Stimulated activated naive CD8-positive, alpha-beta T cell treated with anti-CD3 and anti-CD28 coated beads, Interleukin-15, Interleukin-2, amounts not matched to agents 100 U/mL and 50 U/mL, for 24 hours (primary cell): ENCODE measurements at places on chromosomes 1 and 21.

DNA sequence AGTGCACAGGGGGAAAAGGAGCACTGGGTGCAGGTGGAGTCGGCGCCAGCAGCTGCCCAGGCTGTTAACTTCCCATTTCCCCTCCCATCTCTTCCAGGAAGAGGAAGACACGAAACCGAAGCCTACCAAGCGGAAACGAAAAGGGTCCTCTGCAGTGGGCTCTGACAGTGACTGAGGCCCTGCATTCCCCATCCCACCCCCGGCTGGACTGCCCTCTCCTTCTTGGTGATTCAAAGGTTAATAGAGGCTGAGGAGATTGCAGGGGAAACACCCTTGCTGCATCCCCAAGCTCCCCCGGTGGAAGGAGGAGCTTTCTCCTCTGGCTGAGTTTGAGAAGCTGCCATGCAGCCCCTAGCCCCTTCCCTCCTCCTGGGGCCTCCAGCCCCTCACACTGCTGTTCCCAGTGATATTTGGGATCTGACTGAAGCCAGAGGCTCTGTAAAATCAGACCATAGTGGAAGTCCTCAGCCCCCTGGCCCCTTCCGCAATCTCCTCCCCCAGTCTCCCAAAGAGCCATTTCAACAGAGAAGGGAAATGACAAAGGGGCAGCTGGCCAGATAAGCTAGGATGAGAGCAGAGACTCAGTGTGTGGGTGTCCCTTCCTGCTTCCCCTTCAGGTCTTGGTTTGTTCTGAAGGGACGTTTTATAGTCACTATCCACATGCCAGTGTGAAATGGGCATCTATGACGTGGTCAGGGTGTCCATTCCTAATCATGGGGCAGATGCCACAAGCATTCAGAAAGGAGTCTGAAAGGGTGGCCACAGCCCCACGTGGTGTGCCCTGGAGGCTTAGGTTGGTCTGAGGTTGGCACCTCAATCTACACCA, 1.9 kb upstream of the SLC27A3 start:
- no peak for DNase-seq

GRCh38 chr1:151815716-151816327, 10.6 kb upstream of the LINGO4 start:
- DNase-seq: no peak

DNA sequence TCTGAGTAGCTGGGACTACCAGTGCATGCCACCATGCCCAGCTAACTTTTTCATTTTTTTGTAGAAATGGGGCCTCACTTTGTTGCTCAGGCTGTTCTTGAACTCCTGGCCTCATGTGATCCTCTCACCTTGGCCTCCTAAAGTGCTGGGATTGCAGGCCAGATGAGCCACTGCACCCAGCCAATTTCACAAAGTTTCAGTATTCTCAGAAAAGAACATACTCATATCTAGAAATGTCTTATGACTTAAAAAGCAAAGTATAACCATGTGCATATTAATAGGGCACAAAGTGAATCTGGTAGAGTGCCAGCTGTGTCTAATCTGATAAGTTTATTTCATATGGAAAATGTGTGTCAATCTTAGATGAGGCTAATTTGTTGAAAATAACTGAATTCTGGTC, 87.5 kb upstream of the CACYBP start:
- DNase-seq: peak; percentile 18

- DNase-seq: no peak
These were observed 33.8 kb downstream of the C21orf91 start for GRCh38 chr21:17785403-17785788.

DNA sequence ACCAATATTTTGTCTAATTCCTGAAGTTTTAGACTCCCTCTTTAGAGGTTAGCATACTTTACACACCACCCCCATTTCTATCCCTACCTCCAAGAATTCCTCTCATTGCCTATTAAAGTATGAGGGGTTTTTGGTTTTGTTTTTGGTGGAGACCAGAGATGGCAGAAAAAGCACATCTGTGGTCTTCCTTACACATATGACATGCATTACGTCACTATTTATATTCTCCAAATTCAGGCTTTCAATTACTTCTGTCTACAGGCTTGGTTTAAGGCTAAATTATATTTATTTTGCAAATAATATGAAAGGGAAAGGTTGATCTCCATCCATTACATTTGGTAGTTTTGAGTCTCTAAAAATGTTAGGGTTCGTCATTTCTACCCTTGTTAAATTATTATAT, 674.6 kb downstream of the LMO4 start:
- DNase-seq: no peak

DNA sequence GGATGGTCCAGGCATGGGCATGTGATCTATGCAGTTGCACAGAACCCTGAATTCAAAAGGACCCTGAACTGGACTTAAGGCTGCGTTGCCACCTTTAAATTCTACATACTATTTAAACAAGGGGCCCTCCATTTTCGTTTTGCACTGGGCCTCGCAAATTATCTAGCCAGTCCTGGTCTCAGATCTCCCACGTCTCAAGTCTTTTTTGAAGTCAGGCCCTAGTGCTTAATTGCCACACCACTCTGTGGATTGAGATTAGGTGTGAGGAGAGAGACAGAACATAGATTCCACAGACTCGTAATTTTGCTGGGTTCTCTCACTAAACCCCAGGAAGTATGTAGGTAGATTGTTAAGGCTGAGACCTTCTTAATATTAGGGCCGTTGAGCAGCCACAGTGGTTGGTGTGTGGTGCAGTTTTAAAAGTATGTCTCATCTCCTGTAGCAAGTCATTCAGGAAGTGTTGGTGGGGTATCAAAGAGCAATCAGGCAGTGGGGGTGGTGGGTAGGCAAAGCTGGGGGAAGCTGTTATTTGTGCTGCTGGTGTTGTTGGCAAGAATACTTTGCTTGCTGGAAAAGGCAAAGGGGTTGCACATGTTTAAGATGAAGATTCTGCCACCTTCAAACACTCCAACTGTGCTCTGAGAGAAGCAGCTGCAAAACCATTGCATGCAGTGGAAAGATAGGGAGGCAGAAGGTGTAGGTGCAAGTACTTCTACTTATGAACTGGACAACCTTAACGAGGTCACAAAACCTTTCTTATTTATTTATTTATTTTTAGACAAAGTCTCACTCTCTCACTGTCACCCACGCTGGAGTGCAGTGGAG, 11.2 kb downstream of the CD84 start:
- DNase-seq: peak; percentile 70

GRCh38 chr1:245067257-245067656, 87.5 kb upstream of the KIF26B start:
- no peak for DNase-seq

DNA sequence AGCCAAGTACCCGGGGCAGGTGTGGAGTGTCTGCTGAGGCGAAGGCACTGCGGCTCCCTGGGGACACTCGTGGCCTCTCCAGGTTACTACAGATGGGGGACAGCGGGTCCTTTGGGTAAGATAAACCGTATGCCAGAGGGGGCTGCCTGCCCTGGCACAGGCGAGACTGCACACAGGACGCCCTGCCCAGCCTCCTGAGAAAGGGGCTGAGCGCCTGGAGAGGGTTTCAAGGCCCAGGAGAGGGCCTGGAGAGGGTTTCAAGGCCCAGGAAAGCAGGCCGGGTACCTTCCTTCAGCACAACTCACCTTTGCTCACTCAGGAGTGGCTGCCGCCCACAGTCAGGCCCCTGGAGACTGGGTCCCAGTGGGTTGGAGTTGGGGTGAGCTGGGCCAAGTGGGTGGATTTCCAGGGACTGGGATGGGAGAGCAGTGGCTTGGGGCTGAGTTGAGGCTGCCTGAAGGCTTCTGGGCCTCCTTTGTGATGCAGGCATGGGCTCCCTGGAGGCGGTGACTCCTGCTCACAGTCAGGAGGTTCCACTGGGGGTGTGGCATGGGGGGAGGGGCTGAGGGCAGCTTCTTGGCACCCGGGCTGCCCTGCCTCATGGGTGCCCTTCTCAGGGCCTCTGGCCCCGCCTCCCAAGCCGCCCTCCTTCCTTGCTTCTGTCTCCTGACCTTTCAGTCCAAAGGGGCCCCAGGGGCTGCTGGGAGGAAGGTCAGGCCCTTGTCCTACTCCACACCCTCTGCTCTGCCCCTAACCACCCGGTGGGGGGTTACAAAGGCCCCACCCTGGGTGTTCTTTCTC, at the start of gene MMEL1:
MMEL1 (minus strand) TSS at position 456 of the 801 bp plus-strand sequence. CDS start 3,532 bp downstream, outside the sequence.
- no peak for DNase-seq

DNA sequence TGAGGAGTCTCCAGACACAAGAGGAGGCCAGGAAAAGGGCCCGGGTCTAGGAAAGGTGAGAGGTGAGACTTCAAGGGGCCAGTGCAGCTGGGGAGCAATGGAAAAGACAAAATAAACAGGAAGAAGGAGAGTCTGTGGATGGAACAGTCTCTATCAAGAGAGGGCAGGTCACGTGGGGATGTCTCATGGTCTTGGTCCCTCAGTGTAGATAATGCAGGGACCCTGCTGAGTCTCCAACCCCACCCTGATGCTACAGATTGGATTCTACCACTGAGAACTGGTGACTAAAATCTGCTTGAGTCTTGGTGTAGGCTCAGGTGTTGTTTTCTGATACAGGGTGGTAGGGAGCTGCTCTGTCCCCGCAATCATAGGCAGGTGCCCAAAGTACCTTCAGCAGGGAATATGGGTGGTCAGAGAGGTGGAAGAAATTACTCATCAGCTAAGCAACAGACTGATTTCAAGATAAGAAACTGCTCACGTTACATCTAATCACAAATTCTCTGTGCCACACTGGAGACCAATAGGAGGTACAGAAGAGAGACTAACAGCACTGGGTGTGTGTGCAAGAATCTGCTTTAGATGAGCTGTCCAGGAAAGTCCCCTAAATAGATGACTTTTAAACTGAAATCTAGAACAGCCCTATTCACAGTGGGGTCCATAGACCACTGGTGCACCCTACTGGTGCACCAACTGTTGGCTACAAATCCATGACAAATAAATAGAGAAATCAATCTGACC, 101.5 kb upstream of the TLR5 start:
- peak; percentile 28 for DNase-seq

- DNase-seq: no peak
These were observed 35.5 kb downstream of the LRRC3 start for GRCh38 chr21:44490816-44491215.

DNA sequence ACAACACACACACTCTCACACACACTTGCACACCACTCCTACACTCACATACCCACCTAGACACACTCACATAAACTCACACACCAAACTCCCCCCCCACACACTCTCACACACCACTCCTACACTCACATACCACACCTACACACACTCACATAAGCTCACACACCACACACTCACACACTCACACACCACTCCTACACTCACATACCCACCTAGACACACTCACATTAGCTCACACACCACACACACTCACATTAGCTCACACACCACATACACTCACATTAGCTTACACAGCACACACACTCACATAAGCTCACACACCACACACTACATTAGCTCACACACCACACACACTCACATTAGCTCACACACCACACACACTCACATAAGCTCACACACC, 33.1 kb downstream of the OPTC start:
- DNase-seq: no peak

- DNase-seq: no peak
These were observed 15.2 kb downstream of the PIP5K1A start for GRCh38 chr1:151213560-151213959.

- DNase-seq: no peak
These were observed 12.7 kb downstream of the TMCO4 start for GRCh38 chr1:19786988-19787423.

DNA sequence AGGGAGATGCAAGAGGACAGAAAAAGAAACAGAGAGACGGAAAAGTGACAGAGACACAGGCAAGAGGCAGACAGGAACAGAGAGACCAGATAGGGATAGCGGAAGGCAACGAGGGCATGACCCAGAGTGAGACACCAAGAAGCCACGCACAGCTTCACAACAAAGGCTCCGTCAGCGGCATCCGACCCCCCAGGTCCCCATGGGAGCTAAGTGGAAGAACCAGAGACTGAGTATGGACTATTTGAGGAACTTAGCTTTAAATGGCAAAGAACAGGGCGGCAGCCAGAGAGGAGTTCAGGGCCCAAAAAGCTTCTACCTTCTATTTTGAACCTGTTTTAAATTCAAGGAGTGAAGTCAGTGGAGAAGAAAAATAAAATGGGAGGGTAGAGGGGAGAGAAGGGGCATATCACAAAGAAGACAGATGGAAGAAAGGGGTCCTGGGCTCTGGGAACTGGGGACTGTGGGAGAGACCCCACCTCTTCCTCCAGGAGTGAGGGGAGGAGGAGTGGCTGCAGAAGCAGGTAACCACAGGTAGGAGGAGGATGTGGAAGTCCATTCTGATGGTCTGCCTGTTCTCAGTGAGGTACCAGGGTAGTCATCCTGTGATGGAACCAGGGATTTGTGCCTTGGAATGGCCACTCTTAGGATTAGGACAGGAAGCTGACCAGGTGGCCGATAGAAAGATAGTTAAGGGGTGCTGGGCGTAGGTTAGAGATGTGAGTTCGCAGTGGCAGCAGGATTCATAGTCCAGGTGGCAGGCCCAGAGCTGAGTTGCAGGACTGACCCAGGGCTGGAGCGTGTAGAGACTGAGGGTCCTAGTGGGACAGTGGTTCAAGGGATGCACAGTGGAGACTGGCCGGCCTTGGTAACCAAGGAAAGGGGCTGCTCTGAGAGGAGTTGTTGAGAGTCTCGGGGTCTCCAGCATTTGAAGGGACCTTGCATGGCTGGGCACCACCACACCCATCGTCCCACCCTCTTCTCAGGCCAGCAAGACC, 37.7 kb downstream of the CSMD2 start:
- DNase-seq: no peak

DNA sequence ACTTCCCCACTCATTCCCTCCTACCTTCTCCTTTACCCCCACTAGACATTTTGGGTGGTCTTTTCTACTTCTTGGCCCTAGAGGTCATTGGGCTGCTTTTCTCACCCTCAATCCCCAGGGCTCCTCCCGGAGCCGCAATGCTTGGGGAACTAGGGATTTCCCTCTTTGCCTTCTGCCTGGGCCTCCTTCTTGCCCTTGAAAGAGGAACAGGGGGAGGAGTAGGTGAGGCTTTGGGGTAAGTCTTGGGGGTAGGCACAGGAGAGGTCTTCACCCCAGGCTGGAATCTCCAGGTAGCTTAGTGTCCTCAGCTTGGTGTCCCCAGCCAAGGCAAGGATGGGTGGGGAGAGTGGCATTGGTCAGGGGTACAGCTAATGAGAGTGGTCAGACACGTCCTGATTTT, 56.2 kb upstream of the EPS8L3 start:
- no peak for DNase-seq

DNA sequence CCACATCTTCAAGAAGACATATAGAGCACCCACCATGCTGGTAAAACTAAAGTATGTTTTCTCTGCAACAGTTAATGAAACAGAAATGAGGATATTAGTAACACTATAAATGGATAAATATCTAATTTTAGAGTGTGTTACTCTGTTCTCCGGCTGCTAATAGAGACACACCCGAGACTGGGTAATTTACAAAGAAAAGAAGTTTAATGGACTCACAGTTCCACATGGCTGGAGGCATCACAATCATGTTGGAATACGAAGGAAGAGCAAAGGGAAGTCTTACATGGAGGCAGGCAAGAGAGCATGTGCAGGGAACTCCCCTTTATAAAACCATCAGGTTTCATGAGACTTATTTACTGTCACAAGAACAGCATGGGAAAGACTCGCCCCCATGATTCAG, 287.2 kb downstream of the SRGAP2C start:
- no peak for DNase-seq

GRCh38 chr1:30378991-30379581, 344.3 kb downstream of the MATN1 start:
- no peak for DNase-seq

GRCh38 chr1:181504399-181504842, 21.1 kb downstream of the CACNA1E start:
- DNase-seq: no peak

- no peak for DNase-seq
These were observed 22.6 kb downstream of the TNFRSF8 start for GRCh38 chr1:12085643-12086260.

- DNase-seq: peak; percentile 36
These were observed 17.2 kb upstream of the POFUT2 start for GRCh38 chr21:45304945-45305344.

GRCh38 chr1:192100686-192101468, 57.4 kb upstream of the RGS18 start:
- DNase-seq: no peak
